Activated CD8-positive, alpha-beta memory T cell treated with anti-CD3 and anti-CD28 coated beads for 24 hours (primary cell): ENCODE measurements at places on chromosomes 7 and 10.

DNA sequence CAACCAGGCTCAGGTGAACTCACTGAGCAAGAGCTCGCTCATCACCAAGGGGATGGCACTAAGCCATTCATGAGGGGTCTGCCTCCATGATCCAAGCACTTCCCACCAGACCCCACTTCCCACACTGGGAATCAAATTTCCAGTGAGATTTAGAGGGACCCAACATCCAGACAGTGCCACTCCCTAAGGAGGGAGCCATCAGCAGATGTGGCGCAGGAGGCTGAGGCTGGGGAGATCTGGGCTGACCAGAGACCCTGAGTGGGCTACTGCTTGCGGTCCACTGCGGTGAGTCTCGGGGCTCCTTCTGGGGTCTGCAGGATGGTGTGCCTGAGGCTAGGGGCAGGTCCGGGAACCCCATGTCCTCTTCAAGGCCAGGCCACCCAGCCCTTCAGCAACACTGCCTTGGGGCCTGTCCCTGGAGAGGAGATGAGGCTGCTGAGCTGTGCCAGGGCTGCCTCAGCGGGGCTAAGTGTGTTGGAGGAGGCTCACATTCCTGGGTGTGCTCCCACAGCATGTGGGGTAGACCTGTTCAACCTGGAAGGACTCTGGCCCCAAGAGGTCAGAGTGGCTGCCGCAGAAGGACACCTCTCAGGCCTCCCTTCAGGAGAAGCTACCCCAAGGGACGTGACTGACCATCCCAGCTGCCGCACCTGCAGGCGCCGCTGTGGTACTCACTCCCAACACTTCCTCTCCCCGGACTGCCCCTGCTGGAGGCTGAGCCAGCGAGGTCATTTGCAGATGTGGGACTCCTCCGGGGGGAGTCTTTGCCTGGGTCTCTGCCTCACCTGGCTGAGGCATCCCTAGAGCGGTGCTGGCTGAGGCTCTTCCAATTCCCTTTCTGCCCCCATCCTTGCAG is 22.3 kb upstream of the PCBD1 start:
- no peak for DNase-seq

GRCh38 chr10:128414568-128414967 is 288.3 kb upstream of the MKI67 start:
- DNase-seq, result no peak

GRCh38 chr10:14625765-14626525 is 148.8 kb downstream of the FAM107B start:
- DNase-seq, result no peak

GRCh38 chr10:131187274-131187673 is 124.2 kb downstream of the TCERG1L start:
- DNase-seq, result peak; percentile 30

- DNase-seq, result no peak
These were observed 48.9 kb downstream of the CUX1 start for GRCh38 chr7:101866328-101866727.

GRCh38 chr10:75165684-75166622 is 44.6 kb upstream of the VDAC2 start:
- DNase-seq, result no peak

GRCh38 chr7:128894101-128894440 is 16.4 kb downstream of the KCP start:
- no peak for DNase-seq

- DNase-seq, result no peak
These were observed 91.5 kb downstream of the CTTNBP2 start for GRCh38 chr7:117781707-117782106.

DNA sequence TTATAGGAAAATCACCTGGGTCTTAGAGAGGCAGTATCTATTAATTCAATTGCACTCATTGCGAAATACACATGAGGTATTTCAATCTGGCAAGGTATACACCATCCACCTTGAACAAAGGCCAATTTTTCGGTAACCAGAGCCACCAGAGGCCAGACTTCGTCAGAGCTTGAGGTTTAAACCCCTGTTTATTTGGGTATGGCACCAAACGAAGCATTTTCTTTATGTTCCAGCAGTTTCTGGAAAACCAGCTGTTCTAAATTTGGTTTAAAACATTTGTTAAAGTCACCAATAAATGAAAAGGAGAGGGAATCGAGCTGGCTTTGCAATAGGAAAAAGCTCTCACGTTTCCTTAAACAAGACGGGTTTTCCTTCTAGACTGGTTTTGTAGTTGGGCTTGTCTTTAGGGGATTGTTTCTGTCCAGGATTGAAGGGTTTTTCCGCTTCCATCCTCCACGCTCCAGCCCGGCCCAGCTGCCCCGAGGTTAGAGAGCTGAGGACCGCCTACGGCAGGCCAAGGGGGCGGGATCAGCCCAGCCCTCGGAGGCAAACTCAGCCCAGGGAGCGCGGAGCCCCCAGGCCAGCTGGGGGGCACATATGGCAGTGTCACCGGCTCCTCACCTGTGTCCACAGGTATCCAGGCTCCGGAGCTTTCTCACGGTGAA is 539.4 kb upstream of the MGMT start:
- DNase-seq, result no peak

DNA sequence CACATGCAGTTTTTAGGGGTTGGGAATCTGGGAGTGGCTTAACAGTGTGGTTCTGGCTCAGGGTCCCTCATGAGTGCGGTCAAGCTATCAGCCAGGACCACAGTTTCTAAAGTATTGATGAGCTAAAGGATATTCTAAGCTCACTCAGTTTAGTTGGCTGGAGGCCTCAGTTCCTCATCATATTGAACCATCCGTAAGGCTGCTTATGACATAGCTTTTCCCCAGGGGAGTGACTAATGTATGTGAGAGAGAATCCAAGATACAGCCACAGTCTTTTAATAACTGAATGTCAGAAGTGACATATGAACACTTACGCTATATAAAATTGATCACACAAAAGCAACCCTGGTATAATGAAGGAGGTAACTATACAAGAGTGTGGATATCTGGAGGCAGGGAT is 245.3 kb downstream of the POLR1F start:
- no peak for DNase-seq

DNA sequence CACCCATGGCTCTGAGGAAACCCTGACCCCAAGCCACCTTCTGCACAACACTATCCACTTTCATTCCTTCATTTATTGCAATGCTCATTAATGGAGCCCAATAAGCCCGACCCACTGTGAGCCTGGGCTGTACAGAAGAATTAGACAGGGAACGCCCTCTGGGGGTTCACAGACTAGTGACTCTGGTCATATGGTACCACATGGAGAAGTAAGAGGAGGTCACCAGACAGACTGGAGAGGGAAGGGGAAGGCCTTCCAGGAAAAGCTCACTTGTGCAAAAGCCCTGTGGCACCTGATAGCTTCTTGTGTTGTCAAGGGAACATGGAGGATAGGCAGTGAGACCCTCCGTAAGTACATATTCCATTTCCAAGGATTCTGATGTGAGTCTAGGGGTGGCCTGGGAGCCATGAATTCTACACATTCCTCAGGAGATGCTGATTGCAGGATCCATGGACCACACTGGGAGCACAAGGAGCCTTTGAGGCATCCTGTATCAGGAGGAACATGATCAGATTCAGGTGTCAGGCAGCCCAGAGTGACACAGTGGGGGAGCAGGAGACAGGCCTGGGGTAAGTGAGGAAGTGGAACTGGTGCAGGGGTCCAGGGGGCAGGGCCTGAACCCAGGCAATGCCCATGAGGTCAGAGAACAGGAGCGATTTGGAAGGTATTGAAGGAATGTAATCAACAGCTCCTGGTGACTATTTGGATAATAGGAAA is 19.9 kb downstream of the TMEM72 start:
- peak; percentile 28 for DNase-seq

- DNase-seq, result no peak
These were observed 21.1 kb downstream of the UNC5B start for GRCh38 chr10:71233482-71233892.

DNA sequence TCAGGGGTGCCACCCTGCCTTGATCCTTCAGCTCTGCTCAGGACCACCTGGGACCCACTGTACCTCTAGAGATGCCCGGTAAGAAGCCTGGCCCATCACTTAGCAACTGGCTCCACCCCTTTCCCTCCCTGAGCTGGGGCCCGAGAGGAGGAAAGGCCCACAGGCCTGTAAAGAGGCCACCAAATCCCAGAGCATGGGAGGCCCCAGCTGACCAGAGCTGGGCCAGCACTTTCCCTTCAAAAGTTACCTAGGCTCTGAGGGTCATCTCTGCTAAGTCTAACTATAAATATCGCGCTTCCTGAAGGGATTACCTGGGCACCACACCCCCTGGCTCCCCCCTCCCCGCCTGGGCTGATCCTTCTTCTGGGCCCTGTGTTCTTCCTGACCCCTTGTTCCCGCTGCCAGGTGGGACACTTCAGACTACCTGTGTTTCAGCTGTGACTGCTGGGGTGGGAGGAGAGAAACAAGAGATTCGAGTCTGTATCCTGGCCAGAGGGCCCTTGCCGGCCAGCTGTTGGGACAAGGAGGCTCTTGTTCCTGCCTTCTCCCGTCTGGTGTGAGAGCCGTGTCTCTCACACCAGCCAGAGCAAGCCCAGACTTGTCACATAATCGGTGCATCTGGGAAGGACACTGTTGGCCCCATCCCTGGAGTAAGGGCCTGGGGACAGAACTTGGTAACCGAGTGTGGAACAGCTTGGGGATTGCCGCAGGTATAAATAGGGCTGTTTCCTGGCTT is 22.8 kb upstream of the ANKRD2 start:
- DNase-seq, result no peak

DNA sequence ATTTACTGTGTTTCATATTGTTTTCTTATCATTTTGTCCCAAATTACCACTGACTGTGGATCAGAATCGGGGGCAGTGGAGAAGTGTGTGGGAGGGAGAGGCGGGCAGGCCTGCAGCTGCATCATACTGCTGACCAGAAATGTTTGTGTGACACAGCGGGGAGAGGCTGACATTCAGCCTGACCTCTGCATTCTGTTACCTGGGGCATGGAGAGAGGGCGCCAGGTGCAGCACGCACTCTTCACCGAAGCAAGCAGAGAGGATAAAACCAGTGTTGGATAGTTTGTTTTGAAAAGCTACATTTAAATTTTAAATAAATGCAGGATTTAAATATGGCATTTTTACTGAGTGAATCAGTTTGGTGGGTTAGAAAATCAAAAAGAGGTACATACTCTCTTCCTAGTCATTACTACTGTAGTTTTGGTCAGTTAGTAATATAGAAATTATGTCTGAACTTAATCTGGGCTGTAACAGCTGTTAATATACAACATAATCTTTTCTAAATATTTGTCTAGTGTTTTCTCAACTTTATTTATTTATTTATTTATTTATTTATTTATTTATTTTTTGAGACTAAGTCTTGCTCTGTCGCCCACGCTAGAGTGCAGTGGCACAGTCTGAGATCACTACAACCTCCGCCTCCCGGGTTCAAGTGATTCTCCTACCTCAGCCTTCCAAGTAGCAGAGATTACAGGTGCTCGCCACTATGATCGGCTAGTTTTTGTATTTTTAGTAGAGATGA is 8.8 kb upstream of the STMP1 start:
- no peak for DNase-seq

DNA sequence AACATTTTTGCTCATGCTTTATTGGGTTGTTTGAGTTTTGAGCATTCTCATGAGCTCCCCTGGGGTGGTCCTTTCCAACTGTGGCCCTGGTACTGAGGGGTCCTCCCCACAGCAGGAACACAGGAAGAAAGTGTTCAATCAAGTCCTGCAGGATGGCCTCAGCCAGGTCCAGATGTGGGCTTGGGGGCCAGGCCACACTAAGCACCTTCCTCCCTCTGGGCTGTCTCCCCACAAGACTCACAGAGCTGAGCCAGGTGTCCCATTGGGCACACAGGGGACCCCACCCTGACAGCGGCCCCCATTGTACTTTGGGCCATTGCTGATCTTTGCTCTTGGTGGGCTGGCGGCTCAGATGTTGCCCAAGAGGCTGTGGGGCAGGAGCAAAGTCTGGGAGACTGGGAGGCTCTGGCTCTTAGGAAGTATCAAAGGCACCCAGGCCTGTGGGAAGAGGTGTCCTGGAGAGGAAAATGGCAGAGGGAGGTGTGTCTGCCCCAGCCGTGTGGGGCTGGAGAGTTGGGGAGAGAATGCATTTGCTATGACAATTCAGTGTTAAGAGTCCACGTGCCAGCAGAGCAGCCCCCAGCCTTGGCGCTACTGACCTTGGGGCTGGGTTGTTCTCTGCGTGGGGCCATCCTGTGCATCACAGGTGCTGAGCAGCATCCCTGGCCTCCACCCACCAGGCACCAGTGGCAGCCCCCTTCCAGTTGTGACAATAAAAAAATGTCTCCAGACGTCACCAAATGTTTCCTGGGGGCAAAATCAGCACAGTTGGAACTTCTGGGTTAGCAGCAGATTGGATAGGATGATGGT is 17.8 kb downstream of the SCART1 start:
- no peak for DNase-seq

DNA sequence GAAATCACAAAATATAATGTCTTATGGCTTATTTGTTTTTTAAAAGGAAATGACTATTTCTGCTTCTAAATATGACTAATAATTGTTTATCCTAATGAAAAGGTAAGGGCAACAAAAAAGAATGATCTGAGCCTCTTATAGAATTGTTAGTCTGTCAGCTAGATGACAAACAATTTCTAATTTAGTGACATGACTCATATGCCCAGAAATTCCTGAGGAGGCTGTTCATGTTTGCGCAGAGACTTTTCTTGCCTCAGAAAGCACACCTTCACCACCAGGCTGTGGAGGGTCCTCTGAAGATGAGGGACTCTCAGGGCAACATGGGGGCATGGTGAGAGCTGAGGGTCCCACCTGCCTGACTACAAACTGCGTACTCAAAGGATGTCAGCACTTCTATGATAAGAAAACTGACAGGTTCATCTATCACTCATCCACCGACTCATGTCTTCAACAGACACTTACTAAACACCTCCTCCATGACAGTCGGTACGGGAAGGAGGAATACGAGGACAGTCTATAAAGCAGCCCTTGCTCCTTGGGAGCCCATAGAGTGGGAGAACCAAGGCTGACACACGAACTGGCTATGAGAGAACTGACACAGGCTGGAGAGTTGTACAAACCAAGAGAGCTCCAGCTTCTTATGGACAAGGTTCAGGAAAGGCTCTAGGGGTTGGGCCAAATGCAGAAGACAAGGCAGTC is 102.0 kb downstream of the PKD1L1 start:
- DNase-seq, result no peak

DNA sequence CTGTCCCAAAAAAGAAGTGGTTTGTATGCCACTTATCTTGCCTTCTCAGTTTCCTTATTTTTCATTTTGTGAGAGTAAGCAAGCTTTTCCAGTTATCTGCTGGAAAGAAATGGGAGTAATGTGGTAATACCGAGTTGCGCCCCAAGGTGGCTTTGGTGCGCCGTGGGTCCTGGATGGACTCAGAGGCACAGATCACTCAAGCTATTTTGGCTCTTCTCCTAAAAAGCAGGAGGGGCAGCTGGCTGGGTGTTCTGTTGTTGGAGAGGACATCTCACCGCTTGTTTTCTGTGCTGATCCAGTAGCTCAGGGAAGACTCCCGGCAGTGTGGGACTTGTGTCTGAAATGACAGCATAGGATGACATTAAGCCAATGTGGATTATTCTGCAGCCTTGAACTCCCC is 16.4 kb downstream of the PRKRIP1 start:
- DNase-seq, result peak; percentile 73

- no peak for DNase-seq
These were observed 249.4 kb downstream of the CRPPA start for GRCh38 chr7:16171928-16172327.

- no peak for DNase-seq
These were observed 153.6 kb downstream of the CELF2 start for GRCh38 chr10:11170993-11171851.

GRCh38 chr7:91915401-91916050 is 25.1 kb upstream of the AKAP9 start:
- no peak for DNase-seq

- no peak for DNase-seq
These were observed 35.0 kb downstream of the INPP5A start for GRCh38 chr10:132572545-132572937.

GRCh38 chr7:80017101-80017698 is 117.4 kb upstream of the GNAI1 start:
- no peak for DNase-seq
